Left ventricle myocardium superior (tissue), 1 donor: ENCODE measurements at places on chromosomes 1 and 21. TPM values are rescaled to one million over a fixed set of nuclear protein-coding genes. Genes with fewer than 3 reads are reported as not detected.
A peak's percentile ranks its signal among the peaks of the same experiment; 100 is the strongest.

LHX8 gene
- not detected for total RNA-seq

RNF186 gene
- total RNA-seq, result not detected

OR2L13 gene
- total RNA-seq, result not detected

CHAF1B gene
- total RNA-seq, result 0.52 TPM

AGBL4 gene
- 0.50 TPM for total RNA-seq

SERTAD4 gene
- 4.1 TPM for total RNA-seq

LRRC38 gene
- total RNA-seq, result 0.15 TPM

CADM3 gene
- 4.8 TPM for total RNA-seq

TRIM58 gene
- 0.07 TPM for total RNA-seq

DNA sequence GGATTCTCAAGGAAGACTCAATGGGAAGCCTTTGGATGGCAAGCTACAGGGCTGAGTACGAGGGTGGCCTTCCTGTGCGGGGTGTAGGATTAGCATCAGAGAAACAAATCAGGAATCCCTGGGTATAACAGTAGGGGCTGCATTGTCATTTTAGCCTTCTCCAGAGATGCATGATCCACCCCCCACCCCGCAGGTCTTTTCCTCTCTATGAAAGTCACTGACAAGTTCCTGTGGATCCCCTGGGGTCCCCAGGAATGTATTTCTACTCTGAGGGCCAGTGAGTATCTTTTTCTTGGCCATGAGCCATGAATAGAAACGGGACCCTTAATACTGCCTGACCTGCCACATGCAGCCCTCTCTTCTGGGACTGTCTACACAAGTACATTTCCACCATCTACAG lies 473.0 kb upstream of the VAMP3 start:
- DNase-seq, result no peak

DNA sequence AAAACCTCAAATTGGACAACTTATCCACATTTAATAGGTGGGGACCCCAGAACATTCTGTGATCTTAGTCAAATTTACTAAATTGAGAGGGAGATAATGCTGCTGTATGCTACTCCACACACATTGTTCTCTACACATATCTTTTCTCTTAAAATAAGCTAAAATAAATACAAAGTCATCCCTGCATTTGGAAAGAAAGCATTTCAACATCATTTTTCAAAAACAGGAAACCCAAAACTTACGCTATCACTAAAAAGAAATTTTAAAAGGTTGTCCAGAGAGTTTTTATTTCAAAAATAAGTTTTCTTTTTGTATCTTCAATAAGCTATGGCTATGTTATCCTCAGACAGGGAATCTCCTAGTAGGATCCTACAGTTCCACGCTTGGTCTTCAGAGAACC lies 19.5 kb upstream of the OR6N2 start:
- DNase-seq, result no peak

- DNase-seq, result peak; percentile 52
Measured at GRCh38 chr1:177274687-177275211, 104.0 kb downstream of the BRINP2 start.

GRCh38 chr1:206682111-206682510 lies 2.6 kb upstream of the MAPKAPK2 start:
- DNase-seq, result no peak

GRCh38 chr1:77238462-77238861 lies 19.2 kb upstream of the PIGK start:
- no peak for DNase-seq

DNA sequence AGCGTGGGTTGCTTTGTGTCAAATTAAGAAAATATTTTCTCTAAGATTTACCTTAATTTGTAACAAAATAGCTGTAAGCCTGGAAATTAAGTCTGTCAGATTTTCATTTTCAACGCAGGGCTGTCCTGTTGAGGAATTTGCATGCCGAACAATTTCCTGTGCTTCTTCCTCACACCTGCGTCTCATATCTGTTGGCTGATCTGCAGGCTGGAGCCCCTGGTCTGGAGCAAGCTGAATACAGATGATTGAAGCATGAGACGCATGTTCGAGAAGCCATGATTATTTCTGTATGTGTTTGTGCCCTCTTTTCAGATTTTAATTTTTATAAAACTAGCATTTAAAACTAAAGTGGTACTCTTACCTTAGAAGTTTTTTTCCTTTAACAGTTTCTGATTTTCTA lies 9.8 kb downstream of the MIXL1 start:
- no peak for DNase-seq

DNA sequence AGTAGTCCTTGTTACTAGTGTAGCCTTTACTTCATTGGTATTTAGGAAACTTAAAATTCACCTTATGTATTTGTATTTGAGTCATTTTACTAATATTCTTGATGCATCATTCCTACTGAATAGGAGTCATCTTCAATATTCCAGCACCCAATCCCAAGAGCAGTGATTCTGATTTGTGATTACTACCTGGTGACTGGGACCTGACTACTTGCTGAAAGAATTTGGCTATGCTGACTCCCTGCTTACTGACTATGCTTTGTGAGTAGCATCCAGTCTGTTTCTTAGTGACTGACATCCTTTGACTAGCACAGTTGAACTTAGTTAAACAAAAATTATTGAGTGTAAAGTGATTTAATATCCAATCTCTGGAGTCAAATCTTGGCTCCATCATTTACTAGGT lies 129.9 kb upstream of the NEGR1 start:
- no peak for DNase-seq

DNA sequence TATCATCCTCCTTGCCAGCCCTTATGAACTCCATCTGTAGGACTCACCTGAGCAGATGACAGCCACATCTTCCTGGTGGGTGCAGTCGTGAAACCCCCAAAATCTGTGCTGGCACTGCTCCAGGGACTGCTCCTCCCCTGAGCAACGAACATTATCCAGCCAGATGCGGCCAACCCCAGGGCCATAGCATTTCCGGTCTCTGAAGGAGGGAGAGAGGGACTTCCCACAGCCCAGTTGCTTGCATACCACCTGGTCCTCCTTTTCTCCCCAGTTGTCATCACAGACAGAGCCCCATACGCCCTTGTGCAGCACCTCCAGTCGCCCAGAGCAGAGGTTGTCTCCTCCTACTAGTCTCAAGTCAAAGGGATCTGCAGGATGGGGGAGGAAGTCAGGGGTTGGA lies 8.5 kb downstream of the CD5L start:
- no peak for DNase-seq

DNA sequence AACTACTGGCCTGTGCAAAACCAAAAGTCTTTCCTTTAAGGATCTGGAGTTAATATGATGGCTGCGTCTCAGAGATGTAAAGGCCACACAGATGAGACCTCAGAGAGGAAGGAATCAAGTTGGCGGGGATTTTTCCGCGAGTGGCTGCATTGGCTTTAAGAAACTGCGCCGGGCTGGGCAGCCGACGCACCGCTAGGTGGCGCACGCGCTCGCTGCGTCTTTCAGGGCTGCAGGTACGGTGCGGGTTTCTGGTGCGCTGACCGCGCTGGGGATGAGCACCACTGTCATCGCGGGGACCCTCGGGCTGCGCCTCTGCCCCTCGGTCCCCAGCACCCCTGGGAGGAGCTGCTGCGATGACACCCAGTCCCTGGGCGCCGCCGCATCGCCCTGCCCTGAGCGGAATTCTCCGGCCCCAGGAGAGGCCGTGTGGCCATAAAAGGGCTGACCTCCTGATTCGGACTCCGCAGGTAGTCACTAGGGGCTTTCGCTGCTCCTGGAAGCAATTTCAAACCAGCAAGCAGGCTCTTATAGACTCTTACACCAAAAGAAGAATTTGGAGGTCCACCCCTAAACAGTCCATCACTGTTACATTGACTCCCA lies 241.0 kb downstream of the KCNJ6 start:
- DNase-seq, result peak; percentile 83

DNA sequence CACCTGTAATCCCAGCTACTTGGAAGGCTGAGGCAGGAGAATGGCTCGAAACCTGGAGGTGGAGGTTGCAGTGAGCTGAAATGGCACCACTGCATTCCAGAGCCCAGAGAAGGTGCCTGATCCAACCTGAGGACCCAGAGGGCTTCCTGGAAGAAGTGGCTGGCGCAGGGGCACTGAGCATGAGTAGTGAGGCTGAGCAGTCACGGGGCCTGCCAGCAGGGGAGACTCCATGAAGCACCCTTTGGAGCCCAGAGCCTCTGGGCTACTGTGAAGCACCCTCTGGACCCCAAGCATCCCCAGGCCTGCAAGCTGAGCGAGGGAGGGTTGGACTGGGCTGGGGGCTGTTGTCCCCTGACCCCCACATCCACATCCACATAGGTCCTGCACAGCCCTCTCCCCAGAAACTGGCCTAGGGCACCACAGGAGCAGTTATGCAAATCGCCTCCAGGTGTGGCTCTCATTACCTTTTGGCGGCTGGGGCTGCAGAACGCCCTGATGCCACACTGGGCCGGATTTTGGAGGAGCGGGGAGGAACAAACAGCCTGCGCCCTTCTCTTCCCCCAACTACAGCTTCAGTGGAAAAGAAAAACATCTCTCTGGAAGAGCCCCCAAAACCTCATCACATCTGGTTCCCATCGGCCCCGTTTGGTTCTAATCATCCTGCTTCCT lies 78.2 kb upstream of the TARDBP start:
- no peak for DNase-seq

GRCh38 chr1:219905524-219905923 lies 22.8 kb downstream of the SLC30A10 start:
- DNase-seq, result no peak

DNA sequence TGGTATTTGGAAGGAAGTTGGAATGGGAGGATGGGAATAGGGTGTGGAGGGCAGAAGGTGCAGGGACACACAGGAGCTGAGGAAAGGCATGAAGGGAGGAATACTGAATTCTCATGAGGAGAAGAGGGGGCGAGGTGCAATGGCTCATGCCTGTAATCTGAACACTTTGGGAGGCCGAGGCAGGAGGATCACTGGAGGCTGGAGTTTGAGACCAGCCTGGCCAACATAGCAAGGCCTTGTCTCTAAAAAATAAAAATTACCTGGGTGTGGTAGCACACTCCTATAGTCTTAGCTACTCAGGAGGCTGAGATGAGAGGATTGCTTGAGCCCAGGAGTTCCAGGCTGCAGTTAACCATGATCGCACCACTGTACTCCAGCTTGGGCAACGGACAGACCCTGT lies 117.3 kb downstream of the DTL start:
- DNase-seq, result no peak

DNA sequence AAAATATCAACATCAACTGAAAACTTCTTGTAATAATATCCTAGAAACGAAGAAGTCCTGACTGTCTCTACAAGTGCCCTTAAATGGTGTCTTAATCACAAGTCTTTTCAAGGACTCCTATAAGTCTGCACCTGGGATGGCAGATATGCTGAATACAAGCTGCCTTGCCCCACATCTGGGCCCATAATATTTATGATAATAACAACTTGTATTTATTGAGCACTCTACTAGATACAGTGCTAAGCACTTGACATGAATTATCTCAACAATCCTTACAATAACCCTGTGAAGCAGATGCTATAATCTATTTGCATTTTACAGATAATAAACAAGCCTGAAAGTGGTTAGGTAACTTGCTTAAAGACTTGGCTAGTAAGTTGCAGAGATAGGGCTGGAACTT lies 78.0 kb upstream of the ZNF648 start:
- no peak for DNase-seq

DNA sequence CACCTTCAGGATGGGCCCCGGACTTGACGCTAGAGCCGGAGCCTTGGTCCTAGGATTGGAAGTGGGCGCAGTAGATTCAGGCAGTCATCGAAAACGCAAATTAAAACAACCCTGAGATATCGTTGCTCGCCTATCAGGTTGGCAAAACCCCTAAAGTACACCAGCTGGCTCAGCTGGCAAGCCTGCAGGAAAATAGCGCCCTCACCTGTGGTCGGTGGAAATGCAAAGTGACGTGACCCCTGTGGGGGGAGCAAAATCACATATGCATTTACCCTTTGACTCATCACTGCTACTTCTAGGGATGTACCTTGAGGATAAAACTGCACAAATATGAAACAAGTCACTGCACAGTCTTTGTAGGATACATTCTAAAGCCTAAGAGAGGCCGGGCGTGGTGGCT lies 170.3 kb upstream of the TMEM51 start:
- DNase-seq, result no peak

- peak; percentile 70 for DNase-seq
Measured at GRCh38 chr1:221886743-221887414, 145.0 kb upstream of the DUSP10 start.

DNA sequence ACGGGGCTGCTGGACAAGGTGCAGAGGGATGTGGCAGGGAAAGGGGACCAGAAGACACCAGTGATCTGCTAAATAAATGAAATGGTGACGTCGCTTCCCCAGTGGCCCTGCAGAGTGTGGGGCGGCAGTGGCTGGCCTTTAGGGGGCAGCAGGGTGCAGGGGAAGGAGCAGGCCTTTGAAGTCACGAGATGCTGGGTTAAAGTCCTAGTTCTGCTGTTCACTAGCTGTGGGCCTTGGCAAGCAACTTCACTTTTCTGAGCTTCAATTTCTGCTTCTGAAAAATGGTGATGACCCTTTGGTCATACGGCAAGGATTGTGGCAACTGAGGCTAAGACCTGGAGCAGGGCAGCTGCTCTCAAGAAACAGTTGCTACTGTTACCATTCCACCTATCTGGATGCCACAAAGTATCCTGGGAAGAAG lies 9.2 kb upstream of the GALE start:
- peak; percentile 82 for DNase-seq

DNA sequence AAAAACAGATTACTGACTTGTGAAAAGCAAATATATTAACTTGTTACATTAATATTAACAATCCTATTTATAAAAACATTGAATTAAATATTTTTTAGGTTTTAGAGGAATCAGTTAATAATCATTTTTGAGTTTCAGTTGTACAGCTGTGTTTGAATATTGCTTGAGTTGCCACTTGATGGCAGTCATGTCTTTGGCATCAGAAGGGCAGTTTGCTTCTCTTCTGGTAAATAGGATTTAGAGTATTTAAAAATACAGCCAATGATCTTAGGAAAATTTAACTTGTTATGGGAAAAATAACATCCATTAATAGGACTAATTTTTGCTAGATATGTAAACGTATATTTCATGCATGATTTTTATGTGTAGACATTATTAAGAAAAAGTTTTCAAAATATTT lies 234.1 kb downstream of the NCAM2 start:
- no peak for DNase-seq

DNA sequence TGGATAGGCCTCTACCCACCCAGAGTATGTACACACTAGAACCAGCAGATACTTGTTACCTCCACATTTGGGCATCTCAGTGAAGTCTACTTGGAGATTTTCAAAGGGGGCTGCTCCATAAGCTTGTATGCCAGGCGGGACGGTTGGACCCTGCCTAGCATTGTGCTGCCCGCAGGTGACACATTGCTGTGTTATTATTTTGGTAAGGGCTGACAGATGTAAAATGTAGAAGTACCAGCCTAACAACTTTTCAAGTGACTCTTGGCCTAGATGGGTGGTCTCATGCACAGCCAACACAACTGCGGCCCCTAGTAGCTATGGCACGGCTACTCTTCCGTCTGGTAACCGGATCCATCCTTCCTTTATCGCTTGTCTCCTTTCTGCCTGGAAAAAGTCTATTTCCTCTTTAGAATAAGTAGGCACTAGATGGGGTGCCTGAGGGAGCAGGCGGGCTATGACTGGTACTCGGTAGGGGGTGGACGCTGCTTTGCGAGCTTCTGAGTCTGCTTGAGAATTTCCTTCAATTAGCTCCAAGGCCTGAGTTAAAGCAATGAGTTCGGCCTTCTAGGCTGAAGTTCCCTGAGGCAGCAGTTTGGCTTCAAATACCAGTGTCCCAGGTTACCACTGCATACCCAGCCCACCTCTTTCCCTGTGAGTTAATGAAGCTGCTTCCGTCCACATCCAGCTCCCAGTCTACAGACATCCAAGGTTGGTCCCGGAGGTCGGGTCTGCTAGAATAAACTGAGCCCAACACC lies 405.3 kb downstream of the TGFB2 start:
- DNase-seq, result no peak

GRCh38 chr1:213942061-213942460 lies 45.7 kb upstream of the PROX1 start:
- DNase-seq, result no peak
